ENCODE measurements at places on chromosomes 3 and 15. TPM values are rescaled to one million over a fixed set of nuclear protein-coding genes. Genes with fewer than 3 reads are reported as not detected.

GOLGA8Q gene
- total RNA-seq: 0.18 TPM

PLA2G4E gene
- total RNA-seq: not detected

AGBL1 gene
- total RNA-seq: not detected

HESX1 gene
- 0.33 TPM for total RNA-seq

THSD4 gene
- total RNA-seq: 23.0 TPM

ZNF774 gene
- total RNA-seq: 0.62 TPM

PLS1 gene
- total RNA-seq: 11.8 TPM

CCDC54 gene
- not detected for total RNA-seq

MB21D2 gene
- total RNA-seq: 5.2 TPM

RGMA gene
- total RNA-seq: 0.19 TPM

LHFPL4 gene
- total RNA-seq: 0.12 TPM

All from A549 treated with CORT108297 at 1 μM for 4 hours (cell line).